ENCODE measurements at places on chromosomes 16 and 17.
A peak's percentile ranks its signal among the peaks of the same experiment; 100 is the strongest.

DNA sequence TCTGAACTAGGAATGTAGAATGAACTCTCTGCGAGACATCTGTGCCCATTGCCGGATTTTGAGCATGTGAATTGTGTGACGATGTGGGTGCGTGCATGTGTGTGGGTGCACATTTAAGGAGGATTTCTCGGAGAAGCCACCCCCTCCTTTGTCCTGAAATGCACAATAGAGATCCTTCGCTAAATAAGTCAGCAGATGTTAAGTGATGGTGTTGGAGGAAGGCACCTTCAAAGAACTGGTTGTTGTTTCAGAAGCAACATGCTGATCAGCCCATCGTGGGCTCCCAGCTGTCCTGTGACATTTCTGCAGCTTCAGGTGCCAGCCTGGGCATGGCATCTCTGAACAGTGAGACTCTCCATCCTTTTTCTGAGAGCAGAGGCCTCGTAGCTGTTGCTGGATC is 194.9 kb downstream of the MSI2 start:
- DNase-seq: no peak

DNA sequence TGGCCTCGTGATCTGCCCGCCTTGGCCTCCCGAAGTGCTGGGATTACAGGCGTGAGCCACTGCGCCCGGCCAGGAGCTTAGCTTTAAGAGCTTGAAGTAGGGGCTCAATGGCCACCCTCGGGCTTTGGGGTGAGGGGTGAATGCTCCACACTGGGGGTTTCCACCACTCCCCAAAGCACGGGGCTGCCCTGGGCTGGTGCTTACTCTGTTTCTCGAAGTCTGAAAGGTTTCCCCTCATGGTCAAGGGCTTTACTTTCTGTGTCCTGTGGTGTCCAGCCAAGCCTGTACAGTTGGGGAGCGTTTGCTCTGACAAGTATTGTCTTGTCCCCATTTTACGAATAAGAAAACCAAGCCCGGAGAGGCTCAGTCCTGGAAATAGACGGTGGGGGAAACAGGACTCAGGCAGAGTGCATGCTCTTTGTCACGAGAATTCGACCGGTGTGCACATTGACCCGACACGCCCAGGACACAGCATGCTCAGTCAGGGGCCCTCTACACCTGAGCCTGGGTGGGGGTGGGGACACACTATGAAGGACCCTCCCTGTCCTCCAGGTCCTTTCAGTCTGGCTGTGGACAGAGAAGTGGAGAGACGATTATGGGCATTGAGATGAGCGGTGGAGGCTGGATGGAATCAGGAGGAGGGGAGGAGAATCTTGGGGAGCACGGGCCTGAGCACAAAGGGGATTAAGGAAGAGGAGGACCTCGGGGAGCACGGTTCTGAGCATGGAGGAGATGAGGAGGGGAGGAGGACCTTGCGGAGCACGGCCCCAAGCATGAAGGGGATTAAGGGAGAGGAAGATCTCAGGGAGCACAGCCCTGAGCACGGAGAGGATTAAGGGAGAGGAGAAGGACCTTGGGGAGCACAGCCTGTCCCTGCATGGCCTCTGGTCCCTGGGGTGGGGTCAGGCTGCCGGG is 7.5 kb downstream of the CD7 start:
- DNase-seq: no peak

GRCh38 chr17:31392856-31393748 is 1.6 kb downstream of the RAB11FIP4 start:
- DNase-seq: peak; percentile 28

- no peak for DNase-seq
Measured at GRCh38 chr16:85521552-85522307, 91.4 kb upstream of the GSE1 start.

- DNase-seq: no peak
Measured at GRCh38 chr17:22492331-22492730, 800.0 kb downstream of the KCNJ18 start.

- DNase-seq: no peak
Measured at GRCh38 chr17:65743308-65743655, 181.8 kb upstream of the AXIN2 start.

DNA sequence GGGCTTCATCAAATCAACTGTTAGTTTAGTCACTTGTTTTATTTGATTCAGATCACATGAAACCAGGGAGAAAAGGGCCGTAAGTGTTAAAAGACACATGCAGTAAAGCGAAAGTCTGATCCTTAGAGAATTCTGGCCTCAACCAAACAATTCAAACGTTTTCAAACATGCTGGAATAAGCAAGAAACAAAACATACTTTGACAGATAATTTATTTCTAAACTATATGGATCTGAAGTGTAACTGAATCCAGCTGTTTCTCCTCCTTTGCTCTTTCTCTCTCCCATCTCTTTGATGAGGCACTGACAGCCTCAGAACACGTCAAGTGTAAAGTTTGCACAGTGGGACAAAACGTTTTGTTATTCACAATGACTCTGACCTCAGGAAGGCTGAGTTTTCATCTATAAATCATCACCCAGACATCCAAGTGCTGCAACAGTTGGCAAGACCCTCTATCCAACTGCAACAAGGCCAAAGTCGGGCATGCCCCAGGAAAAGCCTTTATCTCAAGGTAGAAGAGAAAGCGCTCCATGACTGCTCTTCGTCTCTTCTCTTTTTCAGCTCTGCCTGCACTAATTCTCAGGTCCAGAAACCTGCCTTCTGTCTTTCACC is 267.1 kb upstream of the MYOCD start:
- no peak for DNase-seq

DNA sequence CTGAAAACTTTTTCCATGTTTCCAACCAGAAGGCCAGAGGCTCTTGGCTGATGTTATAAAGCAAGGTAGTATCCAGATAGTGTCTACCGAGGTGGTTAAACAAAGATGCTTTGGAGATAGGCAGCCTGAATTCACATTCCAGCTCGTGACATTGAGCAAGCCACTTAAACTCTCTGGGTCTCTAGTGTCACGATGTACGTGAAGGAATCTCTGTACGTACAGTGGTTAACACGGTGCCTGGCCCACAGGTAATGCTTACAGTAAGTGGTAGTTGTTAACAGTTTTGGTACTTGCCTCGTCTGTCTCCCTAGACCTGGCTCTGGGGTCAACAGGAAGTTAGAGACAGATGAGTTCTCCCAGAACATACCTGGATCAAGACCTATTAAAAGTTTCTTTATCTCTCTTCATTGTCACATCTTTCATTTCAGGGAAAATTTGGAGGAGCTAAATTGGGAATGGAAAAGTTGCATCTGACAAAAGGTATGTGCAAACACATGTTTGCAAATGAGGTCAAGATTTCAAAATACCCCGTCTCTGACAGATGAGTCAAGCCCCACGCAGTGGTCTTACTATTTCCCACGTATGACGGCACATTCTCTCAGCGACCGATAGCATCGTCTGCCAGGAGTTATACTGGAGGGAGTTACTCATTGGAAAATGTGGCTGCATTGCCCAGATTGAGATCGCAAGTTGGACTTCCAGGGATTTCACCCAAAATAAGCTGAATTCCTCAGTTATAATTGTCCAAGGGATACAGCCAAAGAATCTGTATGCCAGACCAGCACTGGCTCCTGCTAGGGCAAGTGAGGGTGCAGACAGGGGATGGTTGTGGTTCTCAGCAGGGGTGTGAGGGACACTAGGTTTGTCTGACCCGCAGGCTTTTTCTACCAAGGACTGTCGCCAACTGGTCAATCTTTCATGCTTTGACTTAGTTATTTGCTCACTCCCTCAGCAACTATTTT is 18.9 kb upstream of the MYH10 start:
- DNase-seq: peak; percentile 96

DNA sequence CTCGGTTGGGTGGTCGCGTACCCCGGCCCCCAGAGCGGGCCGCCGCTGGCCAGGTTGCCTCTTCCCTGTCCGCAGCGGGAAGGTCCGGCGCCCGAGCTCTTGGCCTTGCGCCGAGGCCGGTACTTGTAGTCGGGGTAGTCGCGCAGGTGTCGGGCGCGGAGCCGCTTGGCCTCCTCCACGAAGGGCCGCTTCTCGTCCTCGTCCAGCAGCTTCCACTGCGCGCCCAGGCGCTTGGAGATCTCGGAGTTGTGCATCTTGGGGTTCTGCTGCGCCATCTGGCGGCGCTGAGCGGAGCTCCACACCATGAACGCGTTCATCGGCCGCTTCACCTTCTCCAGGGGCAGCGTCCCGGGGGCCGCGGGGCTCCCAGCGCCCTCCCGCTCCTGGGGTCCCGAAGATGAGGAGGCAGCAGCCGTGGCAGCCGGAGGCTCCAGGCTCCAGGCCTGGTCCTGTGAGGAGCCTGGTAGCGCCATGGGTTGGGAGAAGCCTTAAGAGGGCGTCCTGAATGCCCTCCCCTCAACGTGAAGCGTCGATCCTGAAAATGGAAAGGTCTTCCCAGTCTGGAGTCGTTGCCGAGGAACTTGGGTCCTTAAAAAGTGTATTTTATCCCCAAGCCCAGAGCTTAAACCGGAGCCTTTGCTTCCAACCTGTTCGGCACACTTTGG is 558 bp downstream of the SOX15 start:
- DNase-seq: peak; percentile 45

DNA sequence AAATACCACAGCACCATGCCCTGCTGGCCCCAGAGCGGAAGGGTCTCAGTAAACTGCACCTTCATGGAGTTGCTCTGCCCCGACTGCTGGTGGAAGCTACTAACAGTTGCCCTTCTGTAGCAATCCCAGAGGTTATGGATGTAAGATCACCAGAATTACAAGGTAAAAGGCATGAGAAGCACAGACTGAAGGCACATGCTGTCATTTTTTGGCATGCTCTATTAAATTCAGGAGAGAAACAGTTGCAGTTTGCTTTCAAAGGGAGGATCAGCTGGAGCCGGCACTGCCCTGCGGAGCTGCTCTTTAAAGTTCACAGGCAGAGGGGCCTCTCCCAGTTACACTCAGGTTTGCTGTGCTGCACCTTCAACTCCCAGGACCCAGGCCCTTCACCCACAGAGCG is 19.2 kb downstream of the NPRL3 start:
- DNase-seq: no peak

- no peak for DNase-seq
Measured at GRCh38 chr17:66739553-66739952, 95.4 kb upstream of the CACNG5 start.

- no peak for DNase-seq
Measured at GRCh38 chr17:46097497-46097896, 95.7 kb downstream of the KANSL1 start.

All from ascending aorta (tissue), 2 donors.